ENCODE measurements at places on chromosomes 6 and 20.

GRCh38 chr6:111780393-111780792, 92.9 kb downstream of the FYN start:
- DNase-seq: no peak

- no peak for DNase-seq
These were observed 13.3 kb upstream of the BEND3 start for GRCh38 chr6:107128577-107128976.

DNA sequence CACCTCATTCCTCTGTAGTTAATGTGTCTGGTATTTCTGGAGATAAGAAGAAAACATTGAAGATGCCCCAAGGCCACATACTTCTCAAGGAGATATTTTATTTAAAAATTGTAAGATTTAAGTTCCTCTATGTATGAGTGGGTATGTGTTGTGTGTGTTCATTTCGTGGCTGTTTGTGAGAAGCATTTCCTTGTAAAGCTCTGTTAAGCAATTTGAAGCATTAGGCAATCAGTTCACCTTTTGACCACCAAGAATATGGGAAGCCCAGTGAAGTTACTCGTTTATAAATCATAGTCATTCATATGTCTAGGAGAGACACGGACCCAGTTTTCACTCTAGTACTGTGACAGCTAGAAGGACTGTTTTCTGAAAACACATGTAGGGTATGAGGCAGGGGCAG, 717.6 kb upstream of the MAP3K7 start:
- DNase-seq: no peak

DNA sequence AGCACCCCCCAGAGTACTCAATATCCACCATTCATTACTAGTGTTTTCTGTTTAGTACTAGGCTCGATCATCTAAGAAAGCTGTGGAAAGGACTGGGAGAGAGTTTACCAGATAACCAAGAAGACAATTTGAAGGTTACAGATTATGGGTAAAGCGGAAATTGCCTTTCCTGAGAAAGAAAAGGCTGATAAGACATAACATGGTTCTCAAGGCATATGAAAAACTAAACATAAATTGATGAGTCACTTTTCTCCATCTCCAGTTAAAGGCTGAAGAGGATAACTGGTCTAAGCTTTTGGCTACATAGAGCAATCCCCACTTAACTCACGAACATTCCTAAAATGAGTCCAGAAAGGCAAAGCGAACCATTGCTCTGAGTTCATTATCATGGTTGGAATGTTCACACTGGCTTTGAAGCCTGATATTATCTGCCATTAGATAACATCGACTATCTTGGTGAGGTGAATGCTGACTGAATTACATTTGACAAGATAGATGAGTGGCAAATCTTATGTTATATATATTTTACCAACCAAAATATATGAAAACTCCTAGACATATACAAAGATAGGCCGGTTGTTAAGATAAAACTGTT, 65.8 kb downstream of the BTBD9 start:
- no peak for DNase-seq

DNA sequence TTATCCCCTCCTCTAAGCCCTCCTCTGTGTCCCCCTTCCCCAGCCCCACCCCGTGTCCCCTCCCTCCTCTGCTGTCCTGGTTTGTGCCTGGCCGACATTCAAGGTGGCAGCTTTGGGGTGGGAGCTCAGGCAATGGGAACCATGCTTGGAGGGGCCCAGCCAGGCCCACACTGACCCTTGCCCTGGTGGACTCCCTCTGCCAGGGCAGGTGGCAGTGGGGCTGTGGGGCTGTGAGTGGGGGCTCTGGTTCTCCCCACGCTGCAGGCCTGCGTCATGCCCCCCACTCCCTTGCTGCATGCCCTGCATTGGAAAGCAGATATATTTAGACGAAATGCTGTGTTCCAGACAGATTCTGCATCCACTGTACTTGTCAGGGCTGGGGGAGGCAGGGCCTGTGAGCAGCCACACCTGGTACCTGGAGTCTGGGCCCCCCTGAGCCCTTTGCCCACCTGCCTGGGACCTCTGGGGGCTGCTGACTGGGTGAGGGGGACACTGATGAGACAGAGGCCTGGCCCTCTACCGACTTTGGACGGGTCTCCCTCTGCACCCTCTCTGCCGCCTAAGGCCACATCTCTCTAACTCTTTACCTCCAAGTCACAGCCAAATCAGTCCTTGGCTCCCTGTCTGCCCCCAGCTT, 14.2 kb downstream of the DLGAP4 start:
- DNase-seq: no peak

DNA sequence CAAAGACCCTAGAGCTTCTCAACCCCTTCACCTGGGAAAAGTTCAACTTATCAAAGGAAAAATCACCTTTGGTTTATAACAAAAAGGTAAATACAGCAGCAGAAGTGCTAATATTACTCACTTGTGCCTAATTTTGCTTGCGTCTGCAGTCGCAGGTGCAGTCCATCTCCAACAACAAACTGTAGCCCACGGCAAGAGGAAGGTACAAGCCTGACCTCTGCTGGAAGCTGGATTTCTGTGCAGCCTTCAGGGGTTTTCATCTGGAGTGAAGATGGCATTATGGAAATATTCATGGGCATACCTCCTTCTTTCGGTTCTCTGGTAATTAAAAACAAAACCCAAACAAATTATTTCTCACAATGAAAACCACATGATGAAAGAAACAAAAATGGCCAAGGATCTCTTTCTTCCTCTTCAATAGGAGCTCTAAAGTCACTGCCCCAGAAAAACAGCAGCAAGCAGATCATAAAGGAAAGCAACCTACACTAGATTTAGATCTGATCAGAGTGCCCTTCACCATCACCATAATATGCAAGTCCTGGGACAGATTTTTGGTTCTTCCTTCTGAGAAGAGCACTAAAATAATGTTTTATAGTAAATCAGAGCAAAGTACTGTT, 7.8 kb downstream of the UBE3D start:
- no peak for DNase-seq

DNA sequence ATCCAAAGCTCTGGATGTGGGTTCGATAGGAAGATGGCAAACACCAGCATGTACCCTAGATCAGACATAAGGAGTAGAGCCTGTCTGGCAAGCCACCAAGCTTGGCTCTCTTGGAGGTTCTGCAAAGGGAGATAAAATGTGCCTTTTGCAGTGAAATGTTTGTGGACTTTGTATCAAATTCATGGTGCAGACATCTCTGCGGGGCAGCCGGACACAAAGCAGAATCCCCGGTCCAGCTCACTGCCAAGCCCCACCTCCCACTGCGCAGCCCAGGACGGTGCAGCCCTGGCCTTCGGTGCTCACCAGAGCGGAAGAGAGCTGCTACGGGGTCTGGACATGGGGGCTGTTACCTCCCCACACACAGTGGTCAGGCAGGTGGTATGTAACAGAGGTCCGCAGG, 333.6 kb upstream of the JARID2 start:
- DNase-seq: no peak

GRCh38 chr6:111759836-111760785, 113.1 kb downstream of the FYN start:
- no peak for DNase-seq

DNA sequence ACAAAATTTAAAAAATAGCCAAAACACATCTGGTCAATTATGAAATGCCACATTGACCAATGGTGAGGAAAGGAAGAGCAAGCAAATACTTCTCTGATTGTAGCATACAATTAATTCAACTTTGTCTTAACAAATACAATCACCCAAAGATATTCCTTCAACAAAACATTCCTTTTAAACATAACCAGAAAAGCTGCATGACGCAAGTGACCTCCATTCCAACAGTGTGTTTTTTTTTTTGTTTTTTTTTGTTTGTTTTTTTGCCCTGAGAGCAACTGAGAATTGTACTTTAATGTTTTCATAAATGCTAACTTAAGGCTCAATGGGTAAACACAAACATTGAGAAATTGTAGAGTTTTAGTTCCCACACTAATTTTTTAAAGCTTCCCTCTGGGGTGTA, 184.4 kb downstream of the PTPRK start:
- DNase-seq: no peak

- no peak for DNase-seq
These were observed 2.3 kb upstream of the TXNDC5 start for GRCh38 chr6:7912736-7913517.

- no peak for DNase-seq
These were observed 187.9 kb upstream of the ECI2 start for GRCh38 chr6:4323322-4323721.

- DNase-seq: no peak
These were observed 2.8 kb upstream of the TMEM30A start for GRCh38 chr6:75287424-75287823.

GRCh38 chr20:3031524-3032147, 11.8 kb upstream of the GNRH2 start:
- DNase-seq: no peak

DNA sequence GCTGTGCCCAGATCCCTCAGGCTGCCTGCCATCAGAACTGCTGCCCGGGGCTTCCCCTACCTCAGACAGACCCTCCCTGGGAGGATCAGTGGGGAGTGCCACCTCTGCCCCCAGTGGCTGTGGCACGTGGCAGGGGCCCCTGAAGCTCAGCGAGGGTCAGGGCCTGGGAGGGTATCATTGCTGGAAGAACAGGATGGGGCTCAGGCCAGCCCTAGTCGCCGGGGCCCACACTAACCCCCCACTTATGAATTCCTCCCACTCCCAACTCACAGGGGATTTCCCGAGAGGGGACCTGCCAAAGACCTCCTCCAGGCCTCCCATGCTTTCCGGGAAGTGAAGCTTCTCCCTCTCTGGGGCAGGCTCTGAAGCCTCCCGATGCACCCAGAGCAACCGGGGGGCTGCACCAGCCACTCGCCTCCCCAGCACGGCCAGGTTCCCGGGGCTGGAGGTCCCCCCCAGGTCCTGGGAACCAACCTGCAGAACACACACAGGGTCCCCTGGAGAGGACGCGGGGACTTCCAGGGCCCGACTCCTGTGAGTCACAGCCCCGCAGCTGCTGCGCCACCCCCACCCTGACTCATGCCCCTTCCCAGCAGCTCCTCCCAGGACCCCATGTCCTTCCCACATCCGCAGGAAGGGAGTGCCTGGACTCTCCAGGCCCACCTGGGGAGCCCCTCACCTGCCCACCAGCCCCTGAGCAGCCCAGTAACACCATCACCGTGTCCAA, 2.5 kb downstream of the TNFRSF6B start:
- no peak for DNase-seq

DNA sequence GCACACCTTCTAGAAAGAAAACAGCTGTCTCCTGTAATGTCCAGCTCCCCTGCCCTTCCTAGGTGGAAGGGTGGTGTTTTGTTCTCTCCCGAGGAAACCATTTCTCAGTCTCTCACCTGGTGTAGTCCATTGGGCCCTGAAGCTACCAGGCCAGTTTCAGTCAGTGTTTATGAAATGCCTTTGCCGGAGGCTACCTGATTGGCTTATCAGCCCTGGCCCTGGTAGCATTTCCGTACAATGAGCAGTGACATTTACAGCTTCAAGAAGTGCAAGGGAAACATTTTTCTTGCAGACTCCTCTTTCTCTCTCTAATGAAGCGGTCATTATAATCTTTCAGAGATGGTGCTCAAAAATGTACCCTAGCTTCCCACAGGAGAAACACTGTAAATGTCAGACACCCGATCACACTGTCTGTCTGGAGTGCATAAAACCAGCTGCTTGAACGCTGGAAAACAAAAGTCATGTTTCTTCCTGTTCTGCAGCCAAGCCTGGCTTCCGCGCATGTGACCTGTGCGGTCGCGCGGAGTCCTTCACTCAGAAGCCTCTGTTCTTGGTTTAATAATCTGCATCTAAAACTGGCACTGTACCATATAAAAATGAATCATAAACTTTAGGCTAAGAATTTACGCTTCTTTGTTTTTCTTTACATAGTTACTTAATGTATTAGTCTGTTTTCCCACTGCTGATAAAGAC, 28.4 kb upstream of the SAYSD1 start:
- DNase-seq: no peak

GRCh38 chr6:112296694-112297093, 42.3 kb upstream of the LAMA4 start:
- no peak for DNase-seq

- no peak for DNase-seq
These were observed 50.0 kb upstream of the ARHGAP18 start for GRCh38 chr6:129759796-129760605.

GRCh38 chr20:62978561-62978943, 26.0 kb downstream of the SLC17A9 start:
- no peak for DNase-seq

DNA sequence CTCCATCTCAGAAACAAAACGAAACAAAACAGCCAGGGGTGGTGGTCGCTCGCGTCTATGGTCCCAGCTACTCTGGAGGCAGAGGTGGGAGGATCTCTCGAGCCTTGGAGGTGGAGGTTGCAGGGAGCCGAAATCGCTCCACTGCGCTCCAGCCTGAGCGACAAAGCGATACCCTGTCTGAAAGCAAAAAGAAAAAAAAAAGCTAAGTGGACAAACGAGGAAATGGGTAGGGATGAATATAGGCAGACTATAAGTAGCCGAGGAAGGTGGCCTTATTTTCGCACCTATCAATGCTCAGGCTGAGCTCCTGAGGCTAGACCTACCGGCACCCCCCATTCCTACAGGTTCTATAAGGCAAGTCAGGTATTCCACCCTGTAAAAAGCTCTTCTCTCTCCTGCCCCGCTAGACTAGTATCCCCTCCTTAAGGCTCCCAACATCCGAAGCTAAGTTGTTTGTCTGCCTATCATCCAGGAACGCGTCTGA, 650 bp upstream of the CASP8AP2 start:
- DNase-seq: no peak

DNA sequence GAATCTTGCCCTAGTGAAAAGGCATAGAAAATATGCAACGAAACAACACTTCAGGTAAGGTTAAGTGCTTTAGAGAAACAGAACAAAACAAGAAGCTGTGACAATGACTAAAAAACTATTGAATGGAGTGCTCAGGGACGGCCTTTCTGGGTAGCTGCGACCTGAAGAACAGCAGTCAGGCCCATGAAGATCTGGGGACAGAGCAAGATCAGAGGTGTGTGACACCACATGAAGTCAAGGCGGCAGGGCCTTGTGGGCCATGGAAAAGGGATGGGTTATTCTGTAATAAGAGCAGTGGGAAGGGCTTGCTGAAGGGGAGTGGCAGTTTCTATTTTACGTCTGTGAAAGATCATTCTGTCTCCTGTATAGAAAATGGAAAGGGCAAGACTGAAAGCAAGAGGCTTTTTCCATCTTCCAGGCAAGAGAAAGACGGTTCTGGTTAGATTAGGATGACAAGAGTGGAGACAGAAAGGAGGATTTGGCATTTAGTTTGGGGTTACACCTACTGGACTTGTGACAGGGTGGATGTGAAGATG, 5.1 kb downstream of the UBE2V1 start:
- no peak for DNase-seq

- DNase-seq: no peak
These were observed 123.9 kb downstream of the RIN2 start for GRCh38 chr20:19881990-19882389.

GRCh38 chr20:62355516-62355877, 11.6 kb downstream of the LAMA5 start:
- DNase-seq: no peak

- DNase-seq: no peak
These were observed 52.1 kb downstream of the TMEM200A start for GRCh38 chr6:130417951-130418350.
